ENCODE measurements at places on chromosomes 12 and 14.

DNA sequence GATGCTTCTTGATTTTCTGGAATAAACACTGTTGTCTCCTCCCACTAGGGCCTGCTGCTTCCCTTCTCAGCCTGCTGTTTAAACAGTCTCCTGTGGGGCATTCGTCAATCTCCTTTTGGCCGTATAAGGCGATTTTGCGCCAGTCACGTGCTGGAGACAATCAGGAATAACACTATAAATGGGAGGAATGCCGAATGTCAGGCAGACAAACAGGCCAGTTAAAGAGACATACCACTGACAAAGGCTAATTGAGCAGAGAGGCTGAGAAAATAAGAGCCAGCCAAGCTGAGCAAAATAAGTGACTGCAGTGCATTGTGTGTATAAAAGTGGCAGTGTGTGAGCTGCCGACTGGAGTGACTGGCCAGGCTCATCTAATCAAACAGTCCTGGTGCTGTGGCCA is 23.3 kb downstream of the DMAC2L start:
- peaks cover 9% of the 10 kb centered on the region for H3K4me1 ChIP-seq
- no peak for DNase-seq
- H3K27me3 ChIP-seq: no peaks in the 10 kb centered on the region
- peak overlapping the region; percentile 79 for H3K27ac ChIP-seq
- peaks cover 14% of the 10 kb centered on the region for H3K36me3 ChIP-seq

GRCh38 chr12:97572220-97572619 is 109.6 kb downstream of the RMST start:
- H3K27ac ChIP-seq: no peak overlapping the region
- H3K27me3 ChIP-seq: no peaks in the 10 kb centered on the region
- DNase-seq: no peak
- H3K4me3 ChIP-seq: no peak overlapping the region
- no peaks in the 10 kb centered on the region for H3K36me3 ChIP-seq

DNA sequence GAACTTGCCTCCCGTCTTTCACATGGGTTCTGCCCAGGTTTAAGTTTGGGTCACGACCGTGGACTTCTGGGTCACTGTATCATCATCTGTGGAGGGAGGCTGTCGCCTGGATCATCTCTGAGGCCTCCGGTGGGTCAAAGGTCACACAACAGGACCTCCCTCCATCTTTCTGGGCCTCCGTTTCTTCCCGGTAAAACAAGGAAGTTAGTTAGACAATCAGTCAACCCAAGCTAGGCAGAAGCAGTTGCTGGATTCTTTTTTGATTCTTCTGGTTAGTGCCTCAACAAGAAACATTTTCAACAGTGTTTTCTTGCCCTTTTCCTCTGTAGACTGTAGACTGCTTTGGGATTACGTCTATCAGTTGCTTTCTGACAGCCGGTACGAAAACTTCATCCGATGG is 186.6 kb upstream of the BCL2L14 start:
- peaks cover 13% of the 10 kb centered on the region for H3K36me3 ChIP-seq
- DNase-seq: no peak
- H3K4me1 ChIP-seq: peaks cover 9% of the 10 kb centered on the region

DNA sequence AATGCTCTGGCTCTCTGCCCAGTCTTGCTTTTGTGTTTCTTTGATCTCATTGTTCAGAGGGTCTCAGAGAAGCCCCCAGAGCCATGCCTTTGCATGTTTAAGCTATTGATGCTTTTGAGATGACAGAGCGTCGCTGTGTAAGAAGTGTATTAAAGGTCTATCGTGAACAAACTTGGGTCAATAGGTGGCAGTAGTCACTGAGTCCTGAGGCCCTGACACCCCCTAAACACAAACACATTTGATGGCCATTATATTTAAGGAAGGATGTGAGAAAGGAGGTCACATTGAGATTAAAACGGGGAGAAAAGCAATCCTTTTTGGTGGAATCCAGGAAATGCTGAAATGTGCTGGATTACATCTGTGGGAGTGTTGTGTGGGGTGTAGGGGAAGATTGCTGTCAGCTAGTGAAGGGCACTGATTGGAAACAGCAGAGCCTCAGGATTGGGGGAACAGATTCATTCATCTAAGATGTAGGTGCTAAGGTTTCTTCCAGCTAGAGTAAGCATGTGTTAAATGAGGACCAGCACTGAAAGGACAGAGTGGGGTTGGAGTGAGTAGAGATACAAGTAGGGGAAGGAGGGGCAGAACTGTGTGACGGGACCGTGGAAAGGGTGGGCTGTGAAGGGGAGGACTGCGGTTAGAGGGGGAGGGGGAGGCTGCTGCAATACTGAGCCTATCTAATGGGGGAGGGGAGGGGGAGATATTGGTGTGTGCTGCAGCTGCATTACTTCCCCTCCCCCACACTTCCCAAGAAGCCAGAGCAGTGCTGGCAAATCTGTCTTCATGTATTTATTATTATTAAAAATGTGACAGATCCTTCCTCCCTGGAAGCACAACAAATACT is 12.7 kb downstream of the NGDN start:
- no peak overlapping the region for H3K4me3 ChIP-seq
- H3K27ac ChIP-seq: no peak overlapping the region
- DNase-seq: no peak

- H3K36me3 ChIP-seq: no peaks in the 10 kb centered on the region
- peaks cover 58% of the 10 kb centered on the region for H3K27me3 ChIP-seq
Measured at GRCh38 chr12:111211910-111212757, 156.8 kb downstream of the PHETA1 start.

DNA sequence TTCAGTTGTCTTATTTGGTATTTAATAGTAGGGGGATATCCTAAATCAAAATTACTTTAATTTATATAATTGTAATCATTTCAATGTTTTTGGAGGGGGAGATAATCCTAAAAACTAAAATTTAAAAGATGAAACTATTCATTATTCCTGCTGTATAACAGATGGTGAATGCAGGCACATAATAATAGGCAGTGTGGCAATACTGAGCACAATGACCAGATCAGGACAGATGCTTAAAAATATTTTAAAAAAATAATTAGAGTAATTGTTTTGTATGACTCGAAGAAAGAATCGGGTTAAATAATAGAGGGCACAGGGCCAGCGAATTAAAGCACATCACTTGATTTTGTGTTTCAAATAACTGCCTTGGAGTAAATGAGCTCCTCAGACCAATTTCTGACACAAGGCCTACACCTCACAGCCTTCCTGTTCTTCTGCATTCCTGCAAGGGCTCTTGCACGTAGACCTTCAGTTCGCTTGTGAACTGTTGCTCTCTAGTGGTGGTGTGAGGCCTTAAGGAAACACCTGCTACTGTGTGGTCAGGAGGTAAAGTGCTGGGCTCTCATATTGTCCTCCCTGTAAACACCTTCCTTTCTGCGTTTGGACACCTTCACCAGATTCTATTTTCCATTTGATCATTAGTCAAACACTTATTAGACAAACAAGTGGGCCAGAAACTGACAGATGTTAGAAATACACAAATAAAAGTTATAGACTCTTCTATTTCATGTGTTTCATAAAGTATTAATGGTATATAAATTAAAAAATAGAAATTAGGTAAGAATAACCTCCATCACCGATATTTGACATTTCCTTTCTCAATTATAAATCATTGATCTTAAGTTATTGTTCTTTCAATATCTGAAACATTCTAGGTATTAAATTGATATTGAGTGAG is 29.3 kb upstream of the KLRF1 start:
- no peak overlapping the region for H3K4me3 ChIP-seq
- peaks cover 12% of the 10 kb centered on the region for H3K27me3 ChIP-seq
- no peak overlapping the region for H3K27ac ChIP-seq
- H3K36me3 ChIP-seq: no peaks in the 10 kb centered on the region

DNA sequence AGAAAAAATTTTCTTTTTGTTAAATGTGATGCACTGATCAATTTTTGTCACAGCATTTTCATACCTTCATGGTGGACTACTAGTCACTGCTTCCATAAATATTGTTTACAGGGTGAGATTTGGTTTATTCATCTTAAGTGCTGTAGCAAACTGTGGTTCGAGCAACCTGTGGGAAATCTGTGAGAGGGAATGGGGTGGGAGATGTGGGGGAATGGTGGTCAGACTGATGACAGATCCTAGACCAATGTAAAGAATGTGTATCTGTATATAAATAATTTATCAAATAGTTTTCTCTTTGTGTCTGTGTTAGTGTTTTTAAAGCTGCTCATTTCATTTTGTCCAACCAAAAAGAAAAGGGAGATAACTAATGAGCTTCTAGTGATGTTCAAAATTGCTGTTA is 26.7 kb downstream of the CSRP2 start:
- H3K27me3 ChIP-seq: no peaks in the 10 kb centered on the region
- H3K27ac ChIP-seq: no peak overlapping the region
- peaks cover 27% of the 10 kb centered on the region for H3K36me3 ChIP-seq
- no peak for DNase-seq
- no peaks in the 10 kb centered on the region for H3K4me1 ChIP-seq

GRCh38 chr14:65019944-65020566 is 33.4 kb downstream of the FNTB start:
- no peak for DNase-seq
- no peaks in the 10 kb centered on the region for H3K27me3 ChIP-seq
- H3K4me1 ChIP-seq: no peaks in the 10 kb centered on the region
- peaks cover 17% of the 10 kb centered on the region for H3K36me3 ChIP-seq
- H3K27ac ChIP-seq: no peak overlapping the region

DNA sequence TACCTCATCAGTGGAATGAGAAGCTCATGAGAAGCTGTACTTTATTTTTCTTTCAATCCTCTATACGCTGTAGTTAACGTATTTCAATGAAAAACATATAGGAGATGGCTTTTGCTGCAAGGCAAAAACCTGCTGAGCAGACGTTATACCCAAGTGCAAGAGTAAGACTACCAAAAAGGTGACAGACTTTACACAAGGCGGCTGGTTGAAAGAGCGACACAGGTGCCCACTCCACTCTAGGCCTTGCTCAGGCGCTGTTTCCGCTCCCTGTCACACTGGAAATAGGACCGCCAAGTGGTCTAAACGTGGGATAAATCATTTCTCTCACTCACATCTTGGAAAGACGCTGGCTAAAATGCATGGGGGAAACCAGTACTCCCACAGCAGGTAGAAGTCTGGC is 54.5 kb downstream of the PPP2R5C start:
- peak overlapping the region; percentile 88 for H3K4me3 ChIP-seq
- peaks cover 58% of the 10 kb centered on the region for H3K36me3 ChIP-seq
- no peak for DNase-seq
- H3K27me3 ChIP-seq: no peaks in the 10 kb centered on the region
- peaks cover 77% of the 10 kb centered on the region for H3K4me1 ChIP-seq

- H3K4me3 ChIP-seq: no peak overlapping the region
- no peak overlapping the region for H3K27ac ChIP-seq
- H3K4me1 ChIP-seq: no peaks in the 10 kb centered on the region
Measured at GRCh38 chr12:26177283-26177682, 18.1 kb upstream of the SSPN start.

GRCh38 chr12:15644700-15645099 is 144.5 kb downstream of the EPS8 start:
- H3K4me3 ChIP-seq: no peak overlapping the region
- H3K27me3 ChIP-seq: peaks cover 20% of the 10 kb centered on the region
- H3K27ac ChIP-seq: no peak overlapping the region
- no peak for DNase-seq
- no peaks in the 10 kb centered on the region for H3K4me1 ChIP-seq

- H3K27me3 ChIP-seq: peaks cover 6% of the 10 kb centered on the region
- DNase-seq: no peak
- H3K36me3 ChIP-seq: peaks cover 2% of the 10 kb centered on the region
- H3K4me1 ChIP-seq: no peaks in the 10 kb centered on the region
Measured at GRCh38 chr14:22981876-22982476, 375 bp downstream of the AJUBA start.

DNA sequence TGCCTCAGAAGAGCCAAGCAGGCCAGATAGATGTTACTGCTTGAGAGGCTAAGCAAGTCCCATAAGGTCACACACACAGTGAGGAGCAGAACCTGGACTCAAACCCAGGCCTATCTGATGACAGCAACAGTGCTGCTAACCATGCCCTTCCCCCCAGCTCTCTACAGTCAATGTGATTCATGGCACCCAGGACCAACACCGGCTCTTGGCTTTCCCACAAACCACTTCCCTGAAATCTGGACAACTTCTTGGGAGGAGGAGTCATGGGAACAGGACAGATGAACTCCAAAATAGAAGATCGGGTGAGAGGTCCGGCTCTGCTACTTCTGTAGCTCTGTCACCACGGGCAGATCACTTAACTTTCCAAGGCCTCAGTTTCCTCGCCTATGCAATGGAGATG is 716 bp upstream of the PTGDR start:
- peak overlapping the region; percentile 92 for H3K27ac ChIP-seq
- peaks cover 65% of the 10 kb centered on the region for H3K4me1 ChIP-seq
- no peak for DNase-seq
- H3K4me3 ChIP-seq: peak overlapping the region; percentile 99

DNA sequence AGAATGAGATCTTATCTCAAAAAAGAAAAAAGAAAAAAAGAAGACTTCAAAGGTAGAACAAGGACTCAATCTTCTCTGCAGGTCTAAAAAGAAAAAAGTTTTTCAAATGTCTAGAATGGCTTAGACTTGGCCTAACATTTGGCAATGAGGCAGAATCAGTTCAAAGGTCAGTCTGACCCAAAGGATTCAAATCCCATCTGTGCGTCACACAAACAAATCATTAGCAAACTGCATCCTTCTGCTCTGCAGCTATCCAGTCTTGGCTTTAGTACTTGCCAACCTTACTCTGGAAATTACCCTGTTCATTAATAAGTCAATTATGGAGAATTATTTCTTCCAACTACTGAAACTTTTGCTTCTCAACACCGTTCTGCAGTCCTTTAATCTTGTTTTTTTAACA is 3.1 kb downstream of the YAF2 start:
- H3K36me3 ChIP-seq: peaks cover 23% of the 10 kb centered on the region
- no peak overlapping the region for H3K27ac ChIP-seq
- peak overlapping the region; percentile 62 for H3K4me3 ChIP-seq

- H3K27me3 ChIP-seq: no peaks in the 10 kb centered on the region
- H3K4me1 ChIP-seq: no peaks in the 10 kb centered on the region
- H3K4me3 ChIP-seq: no peak overlapping the region
- no peak overlapping the region for H3K27ac ChIP-seq
Measured at GRCh38 chr14:79668951-79669350, 542.4 kb downstream of the DIO2 start.

GRCh38 chr14:42001431-42001830 is 394.8 kb downstream of the LRFN5 start:
- no peaks in the 10 kb centered on the region for H3K27me3 ChIP-seq
- no peak overlapping the region for H3K27ac ChIP-seq
- no peaks in the 10 kb centered on the region for H3K4me1 ChIP-seq
- DNase-seq: no peak
- no peak overlapping the region for H3K4me3 ChIP-seq

DNA sequence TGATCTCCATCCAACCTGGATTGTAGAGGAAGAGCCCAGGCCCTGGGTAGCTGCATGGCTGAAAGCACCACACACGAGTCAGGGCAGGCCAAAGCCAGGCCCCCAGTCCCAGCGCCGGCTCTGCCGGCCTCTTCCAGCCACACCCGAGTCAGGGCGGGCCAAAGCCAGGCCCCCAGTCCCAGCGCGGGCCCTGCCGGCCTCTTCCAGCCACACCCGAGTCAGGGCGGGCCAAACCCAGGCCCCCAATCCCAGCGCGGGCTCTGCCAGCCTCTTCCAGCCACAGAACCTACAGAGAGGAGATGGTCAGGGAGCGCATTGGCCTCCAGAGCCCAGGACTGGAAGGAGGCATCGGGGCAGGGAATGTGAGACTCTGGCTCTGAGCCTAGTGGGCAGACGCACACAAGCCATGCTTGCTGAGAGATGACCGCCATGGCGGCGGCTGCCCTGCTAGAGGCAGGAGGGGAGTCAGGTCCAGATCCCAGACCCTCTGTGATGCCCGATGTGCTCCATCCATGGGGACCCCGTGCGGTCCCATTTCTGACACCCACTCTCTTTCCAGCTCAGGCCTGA is 30.2 kb downstream of the BEGAIN start:
- H3K27ac ChIP-seq: no peak overlapping the region
- no peak for DNase-seq

- no peaks in the 10 kb centered on the region for H3K27me3 ChIP-seq
- no peaks in the 10 kb centered on the region for H3K4me1 ChIP-seq
- no peak for DNase-seq
- H3K27ac ChIP-seq: no peak overlapping the region
Measured at GRCh38 chr12:64065881-64066451, 156.1 kb downstream of the KICS2 start.

Measured in central memory CD8-positive, alpha-beta T cell (primary cell).